Natural killer cell (primary cell): ENCODE measurements at places on chromosomes 12 and 14. TPM values are rescaled to one million over a fixed set of nuclear protein-coding genes. Genes with fewer than 3 reads are reported as not detected.

The ZNF268 gene
- 17.5 TPM for total RNA-seq

DNA sequence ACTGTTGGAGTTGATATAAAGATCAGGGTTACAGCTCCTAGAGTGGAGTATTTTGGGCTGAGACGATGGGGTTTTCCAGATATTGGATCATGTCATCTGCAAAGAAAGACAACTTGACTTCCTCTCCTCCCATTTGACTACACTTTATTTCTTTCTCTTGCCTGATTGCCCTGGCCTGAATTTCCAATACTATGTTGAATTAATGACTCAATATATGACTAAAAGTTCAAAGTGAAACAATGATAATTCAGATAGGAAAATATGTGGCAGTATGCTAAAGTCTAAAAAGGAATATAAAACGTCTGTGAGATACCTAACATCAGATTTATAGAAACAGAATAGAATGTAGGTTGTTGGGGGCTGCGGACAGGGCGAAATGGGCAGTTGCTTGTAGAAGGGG is 72.2 kb downstream of the BHLHE41 start:
- H3K27me3 ChIP-seq, result no peaks in the 10 kb centered on the region
- no peaks in the 10 kb centered on the region for H3K36me3 ChIP-seq
- H3K4me1 ChIP-seq, result no peaks in the 10 kb centered on the region

The SLC5A8 gene
- not detected for total RNA-seq

GRCh38 chr14:51554953-51555352 is 96.8 kb upstream of the FRMD6 start:
- H3K4me3 ChIP-seq, result no peak overlapping the region
- no peaks in the 10 kb centered on the region for H3K4me1 ChIP-seq

DNA sequence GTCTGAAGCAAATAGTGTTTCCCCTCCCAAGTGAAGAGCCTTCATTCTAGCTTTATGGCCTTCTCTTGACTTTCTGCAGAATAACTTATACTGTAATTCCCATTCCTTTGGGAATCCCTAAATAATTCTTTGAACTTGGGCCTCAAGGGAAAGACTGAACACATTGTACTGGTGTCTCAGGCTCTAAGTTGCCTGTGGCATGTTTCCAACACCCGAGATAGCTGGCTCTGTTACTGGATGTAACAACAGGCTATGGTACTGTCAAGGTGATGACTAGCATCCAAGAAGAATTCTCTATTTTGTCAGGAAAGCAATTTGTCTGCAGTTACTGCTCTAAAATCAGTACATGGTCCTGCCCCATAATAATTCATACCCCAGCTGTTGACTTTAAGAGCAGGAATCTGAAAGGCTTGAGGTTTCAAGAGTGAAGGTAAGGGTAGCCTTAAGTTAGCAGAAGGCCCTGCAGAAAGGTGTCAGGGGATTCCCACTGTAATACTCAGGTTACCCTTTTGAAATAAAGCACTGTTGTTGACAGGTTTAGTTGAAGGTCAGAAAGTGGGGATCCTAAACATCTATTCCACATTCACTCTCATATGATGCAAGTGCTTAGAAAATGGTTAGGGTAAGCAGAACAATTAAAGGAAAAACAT is 5.2 kb downstream of the GPX2 start:
- no peak overlapping the region for H3K4me3 ChIP-seq
- H3K4me1 ChIP-seq, result no peaks in the 10 kb centered on the region
- H3K27me3 ChIP-seq, result no peaks in the 10 kb centered on the region
- H3K36me3 ChIP-seq, result peaks cover 33% of the 10 kb centered on the region
- no peak for DNase-seq

GRCh38 chr14:67620217-67620785 is 581 bp downstream of the ARG2 start:
- H3K36me3 ChIP-seq, result no peaks in the 10 kb centered on the region
- H3K4me3 ChIP-seq, result peak overlapping the region; percentile 83

- DNase-seq, result peak; percentile 88
- H3K4me3 ChIP-seq, result no peak overlapping the region
- no peaks in the 10 kb centered on the region for H3K27me3 ChIP-seq
- H3K36me3 ChIP-seq, result peaks cover 22% of the 10 kb centered on the region
- peaks cover 47% of the 10 kb centered on the region for H3K4me1 ChIP-seq
- H3K27ac ChIP-seq, result peak overlapping the region; percentile 55
Measured at GRCh38 chr12:121530600-121531355, 50.0 kb downstream of the KDM2B start.

DNA sequence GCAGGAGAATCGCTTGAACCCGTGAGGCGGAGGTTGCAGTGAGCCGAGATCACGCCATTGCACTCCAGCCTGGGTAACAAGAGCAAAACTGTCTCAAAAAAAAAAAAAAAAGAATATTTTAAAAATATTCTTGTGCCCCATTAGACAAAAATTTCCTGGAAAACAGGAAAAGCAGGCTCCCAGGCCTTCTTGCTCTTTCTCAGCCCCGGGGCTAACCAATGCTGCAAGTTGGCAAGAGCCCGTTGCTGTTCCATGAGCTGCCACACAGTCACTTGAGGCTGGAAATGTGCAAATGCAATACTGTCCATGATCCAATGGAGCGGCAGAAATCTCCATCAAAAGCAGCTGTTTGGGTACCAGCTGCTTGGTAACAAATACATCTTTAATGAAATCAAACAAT is 994.7 kb downstream of the VRK1 start:
- DNase-seq, result no peak
- H3K27me3 ChIP-seq, result no peaks in the 10 kb centered on the region

GRCh38 chr12:92496790-92497189 is 206.0 kb upstream of the PLEKHG7 start:
- H3K27me3 ChIP-seq, result no peaks in the 10 kb centered on the region
- no peak overlapping the region for H3K27ac ChIP-seq
- H3K4me3 ChIP-seq, result no peak overlapping the region

The CLEC1B gene
- 1.0 TPM for total RNA-seq

The DHH gene
- 0.45 TPM for total RNA-seq

The C12orf57 gene
- 126 TPM for total RNA-seq

GRCh38 chr12:113914806-113915205 is 51.3 kb downstream of the RBM19 start:
- DNase-seq, result no peak
- H3K36me3 ChIP-seq, result peaks cover 29% of the 10 kb centered on the region
- H3K27me3 ChIP-seq, result no peaks in the 10 kb centered on the region
- H3K4me3 ChIP-seq, result no peak overlapping the region
- no peaks in the 10 kb centered on the region for H3K4me1 ChIP-seq

DNA sequence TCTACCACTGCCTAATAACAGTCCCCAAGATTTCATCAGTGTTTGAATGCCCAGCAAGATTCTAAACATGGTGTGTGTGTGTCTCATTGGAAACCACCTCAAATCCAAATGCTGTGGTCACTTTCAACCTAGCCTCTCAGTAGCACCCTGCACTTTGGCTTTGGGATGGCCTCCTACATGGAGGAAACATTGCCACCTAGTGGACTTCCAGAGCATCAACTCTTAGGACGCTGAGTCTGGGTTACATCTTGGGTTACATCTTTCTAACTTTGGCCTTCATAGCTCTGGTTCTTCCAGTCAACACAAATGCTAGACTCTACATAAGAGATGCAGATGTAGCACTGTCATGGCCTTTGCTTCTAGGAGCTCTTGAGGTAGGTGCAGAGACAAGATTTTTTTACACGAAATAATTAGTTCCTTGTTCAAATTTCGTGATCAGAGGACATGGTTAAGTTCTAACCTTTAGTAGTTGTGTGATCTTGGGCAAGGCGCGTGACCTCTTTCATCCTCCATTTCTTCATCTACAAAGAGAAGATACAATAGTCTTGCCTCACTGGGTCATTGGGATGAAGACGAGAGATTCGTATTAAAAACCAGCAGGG is 113.5 kb upstream of the VASH1 start:
- H3K4me3 ChIP-seq, result no peak overlapping the region
- H3K4me1 ChIP-seq, result no peaks in the 10 kb centered on the region
- H3K27ac ChIP-seq, result no peak overlapping the region
- H3K27me3 ChIP-seq, result no peaks in the 10 kb centered on the region
- no peaks in the 10 kb centered on the region for H3K36me3 ChIP-seq

- no peak for DNase-seq
- no peaks in the 10 kb centered on the region for H3K27me3 ChIP-seq
- no peak overlapping the region for H3K4me3 ChIP-seq
- H3K4me1 ChIP-seq, result no peaks in the 10 kb centered on the region
Measured at GRCh38 chr14:69901113-69901951, 22.1 kb downstream of the SMOC1 start.

DNA sequence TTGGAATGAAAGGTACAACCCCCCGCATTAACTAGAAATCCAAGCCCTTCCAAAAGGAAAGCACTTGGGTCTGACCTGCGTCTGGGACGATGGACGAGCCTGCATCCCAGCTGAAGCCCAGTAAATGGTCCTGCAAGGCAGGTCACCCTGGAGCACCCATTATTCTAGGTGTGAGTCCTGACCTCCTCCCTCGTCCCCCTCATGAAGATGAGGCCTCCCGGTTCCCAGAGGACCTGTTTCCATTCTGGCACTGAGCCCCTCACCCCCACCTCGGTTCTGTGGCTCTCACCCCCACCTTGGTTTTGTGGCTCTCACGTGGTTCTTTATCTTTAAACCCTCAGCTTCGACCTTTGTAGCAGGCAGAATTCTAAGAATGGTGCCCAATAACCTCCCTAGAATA is 7.3 kb downstream of the IFI27 start:
- H3K36me3 ChIP-seq, result no peaks in the 10 kb centered on the region
- H3K4me3 ChIP-seq, result no peak overlapping the region
- no peak for DNase-seq
- no peak overlapping the region for H3K27ac ChIP-seq

DNA sequence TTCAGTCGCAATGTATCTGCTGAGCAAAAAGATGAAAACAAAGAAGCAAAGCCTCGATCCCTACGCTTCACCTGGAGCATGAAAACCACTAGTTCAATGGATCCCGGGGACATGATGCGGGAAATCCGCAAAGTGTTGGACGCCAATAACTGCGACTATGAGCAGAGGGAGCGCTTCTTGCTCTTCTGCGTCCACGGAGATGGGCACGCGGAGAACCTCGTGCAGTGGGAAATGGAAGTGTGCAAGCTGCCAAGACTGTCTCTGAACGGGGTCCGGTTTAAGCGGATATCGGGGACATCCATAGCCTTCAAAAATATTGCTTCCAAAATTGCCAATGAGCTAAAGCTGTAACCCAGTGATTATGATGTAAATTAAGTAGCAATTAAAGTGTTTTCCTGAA is 19.8 kb downstream of the CKB start:
- H3K27me3 ChIP-seq, result no peaks in the 10 kb centered on the region
- no peak for DNase-seq
- H3K36me3 ChIP-seq, result peaks cover 48% of the 10 kb centered on the region
- H3K4me3 ChIP-seq, result no peak overlapping the region
- H3K27ac ChIP-seq, result no peak overlapping the region

DNA sequence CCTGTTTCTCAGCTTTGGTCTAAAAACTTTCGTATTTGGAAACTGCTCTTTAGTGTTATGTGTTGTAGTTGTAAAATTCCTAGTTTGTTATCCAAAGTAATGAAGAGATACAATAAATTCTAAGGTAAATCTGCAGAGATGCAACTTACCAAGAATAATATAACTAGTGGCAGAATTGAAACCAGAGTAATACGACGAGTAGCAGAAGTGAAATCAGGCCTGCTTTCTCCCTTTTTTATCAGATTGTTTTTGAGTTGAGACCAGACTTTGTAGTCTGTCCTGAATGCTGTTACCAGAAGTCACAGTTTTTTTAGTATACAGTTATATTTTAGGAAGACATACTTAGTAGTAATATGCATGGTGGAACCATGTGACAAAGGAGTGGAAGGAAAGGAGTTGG is 12.5 kb downstream of the PAPOLA start:
- peaks cover 16% of the 10 kb centered on the region for H3K4me1 ChIP-seq
- no peaks in the 10 kb centered on the region for H3K27me3 ChIP-seq
- no peaks in the 10 kb centered on the region for H3K36me3 ChIP-seq
- no peak overlapping the region for H3K27ac ChIP-seq
- no peak overlapping the region for H3K4me3 ChIP-seq

- DNase-seq, result no peak
- no peaks in the 10 kb centered on the region for H3K4me1 ChIP-seq
- no peaks in the 10 kb centered on the region for H3K27me3 ChIP-seq
- no peak overlapping the region for H3K4me3 ChIP-seq
- H3K36me3 ChIP-seq, result no peaks in the 10 kb centered on the region
Measured at GRCh38 chr14:29461101-29461500, 466.5 kb downstream of the PRKD1 start.

The ZNF84 gene
- 31.1 TPM for total RNA-seq

The CCDC197 gene
- not detected for total RNA-seq

The SOX5 gene
- 0.95 TPM for total RNA-seq

- H3K27me3 ChIP-seq, result no peaks in the 10 kb centered on the region
- DNase-seq, result no peak
- no peak overlapping the region for H3K4me3 ChIP-seq
- H3K36me3 ChIP-seq, result no peaks in the 10 kb centered on the region
Measured at GRCh38 chr14:90849787-90850444, 33.7 kb upstream of the TTC7B start.

- H3K4me1 ChIP-seq, result peaks cover 11% of the 10 kb centered on the region
- DNase-seq, result no peak
- H3K27me3 ChIP-seq, result no peaks in the 10 kb centered on the region
Measured at GRCh38 chr12:113241191-113242025, 20.1 kb downstream of the TPCN1 start.

GRCh38 chr14:22648506-22648905 is 4.4 kb upstream of the OR6J1 start:
- no peak overlapping the region for H3K27ac ChIP-seq
- DNase-seq, result no peak
- no peaks in the 10 kb centered on the region for H3K36me3 ChIP-seq
- no peaks in the 10 kb centered on the region for H3K27me3 ChIP-seq
- H3K4me1 ChIP-seq, result no peaks in the 10 kb centered on the region
- no peak overlapping the region for H3K4me3 ChIP-seq

DNA sequence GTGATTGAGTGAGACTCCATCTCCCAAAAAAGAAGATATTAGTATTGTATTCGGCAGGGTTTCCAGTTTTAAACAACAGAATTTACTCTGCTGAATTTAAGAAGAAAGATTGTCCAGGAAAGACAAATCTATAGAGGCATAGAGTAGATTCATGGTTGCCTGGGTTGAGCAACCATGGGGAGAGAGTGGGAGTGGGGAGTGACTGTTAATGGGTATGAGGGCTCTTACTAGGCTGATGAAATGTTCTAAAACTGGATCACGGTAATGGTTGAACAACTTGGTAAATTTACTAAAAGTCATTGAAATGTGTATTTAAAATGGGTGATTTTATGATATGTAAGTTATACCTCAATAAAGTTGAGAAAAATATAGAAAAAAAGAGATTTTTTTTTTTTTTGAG is 13.9 kb upstream of the C12orf76 start:
- H3K27me3 ChIP-seq, result no peaks in the 10 kb centered on the region
- H3K4me1 ChIP-seq, result no peaks in the 10 kb centered on the region
- no peak for DNase-seq

The DTX1 gene
- 1.7 TPM for total RNA-seq

The VDR gene
- 1.6 TPM for total RNA-seq

DNA sequence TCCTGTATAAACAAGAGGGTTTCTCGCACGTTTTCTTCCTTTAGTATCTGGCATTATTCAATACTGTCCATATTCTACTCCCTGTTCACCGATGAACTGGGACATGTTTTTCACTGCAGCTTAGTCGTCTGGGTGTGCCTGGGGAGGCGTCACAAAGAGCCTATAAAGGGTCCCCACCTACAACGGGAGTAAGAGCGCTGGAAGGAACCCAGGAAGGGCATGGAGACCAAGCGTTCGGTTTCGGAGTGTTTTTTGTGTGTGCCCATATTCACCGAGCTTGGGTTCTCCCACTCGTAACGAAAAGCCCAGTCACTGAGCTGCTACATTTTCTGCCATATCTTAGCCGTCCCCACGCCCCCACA is 592 bp upstream of the USP15 start:
- H3K4me1 ChIP-seq, result peaks cover 14% of the 10 kb centered on the region
- H3K27ac ChIP-seq, result peak overlapping the region; percentile 93
- H3K36me3 ChIP-seq, result no peaks in the 10 kb centered on the region
- H3K27me3 ChIP-seq, result no peaks in the 10 kb centered on the region
- DNase-seq, result no peak
- peak overlapping the region; percentile 84 for H3K4me3 ChIP-seq
